CMK (cell line): ENCODE measurements at places on chromosomes 7 and 10.

GRCh38 chr10:70729763-70730357 lies 55.3 kb downstream of the TBATA start:
- no peak for DNase-seq

- no peak for DNase-seq
Measured at GRCh38 chr7:114107522-114107921, 188.7 kb upstream of the PPP1R3A start.

GRCh38 chr10:91617072-91617609 lies 15.7 kb downstream of the PPP1R3C start:
- no peak for DNase-seq

GRCh38 chr7:148148456-148148855 lies 442.1 kb upstream of the C7orf33 start:
- no peak for DNase-seq

GRCh38 chr10:110413903-110414547 lies 83.7 kb upstream of the DUSP5 start:
- DNase-seq, result no peak

GRCh38 chr7:44625526-44626471 lies 19.4 kb downstream of the OGDH start:
- DNase-seq, result no peak

GRCh38 chr7:115844857-115845256 lies 185.7 kb downstream of the TFEC start:
- no peak for DNase-seq

DNA sequence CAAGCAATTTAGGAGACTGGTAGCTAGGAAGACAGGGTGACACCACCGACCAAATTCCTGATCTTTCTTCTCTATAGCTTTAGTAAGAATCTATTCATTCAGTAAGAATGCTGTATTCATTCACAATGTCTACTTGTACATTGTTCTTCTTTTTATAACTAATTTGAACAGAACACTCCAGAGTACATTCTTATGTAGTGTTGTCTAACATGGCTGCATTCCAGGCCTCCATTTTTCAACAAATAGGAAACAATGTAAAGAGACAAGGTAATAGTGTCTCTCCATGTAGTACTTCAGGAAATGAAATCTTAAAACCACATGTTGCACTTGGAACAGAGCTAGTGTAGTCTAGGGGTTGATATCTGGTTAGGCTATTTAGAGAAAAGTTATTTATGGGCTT lies 1.8 kb downstream of the VCL start:
- DNase-seq, result no peak

DNA sequence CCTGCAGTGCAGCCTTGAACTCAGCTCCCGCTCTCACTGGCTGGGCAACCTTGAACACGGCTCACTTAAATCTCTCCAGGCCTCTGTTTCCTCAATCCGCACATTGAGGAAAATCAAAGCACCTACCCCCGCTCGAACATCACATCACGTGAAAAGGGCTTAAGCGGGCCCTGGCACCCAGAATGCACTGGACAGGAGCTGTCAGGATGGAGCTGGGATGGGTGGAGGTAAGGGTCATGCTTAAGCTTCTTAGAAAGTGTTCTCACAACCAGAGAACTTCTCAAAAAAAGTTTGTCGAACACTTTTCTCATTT lies 55.7 kb upstream of the MGMT start:
- no peak for DNase-seq

- no peak for DNase-seq
Measured at GRCh38 chr10:110167149-110167548, 40.3 kb upstream of the MXI1 start.

DNA sequence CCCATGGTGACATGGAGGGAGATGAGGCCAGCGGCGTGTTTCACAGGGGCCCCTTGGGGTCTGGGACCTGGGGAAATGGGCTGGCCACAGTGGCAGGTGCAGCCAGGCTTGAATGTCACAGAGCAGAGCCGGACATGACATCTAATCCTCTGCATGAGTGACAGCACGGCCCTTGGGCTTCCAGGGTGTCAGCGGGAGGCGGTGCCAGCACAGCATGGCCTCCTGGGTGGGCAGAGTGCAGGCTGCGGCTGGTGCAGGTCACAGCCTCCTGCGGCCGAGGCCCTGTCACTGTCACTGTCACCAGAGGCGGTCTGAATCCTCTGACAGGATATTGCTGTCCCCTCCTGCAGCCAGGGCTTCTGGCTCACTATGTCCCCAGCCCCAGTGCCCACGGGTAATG lies 18.2 kb downstream of the BHLHA15 start:
- DNase-seq, result no peak

- no peak for DNase-seq
Measured at GRCh38 chr7:127587663-127588018, 570 bp upstream of the ARF5 start.

- no peak for DNase-seq
Measured at GRCh38 chr7:139582130-139582650, 58.7 kb downstream of the CLEC2L start.

- DNase-seq, result no peak
Measured at GRCh38 chr10:78435484-78436221, 402.0 kb downstream of the RPS24 start.

- DNase-seq, result no peak
Measured at GRCh38 chr7:101554584-101555268, 74.4 kb downstream of the MYL10 start.

DNA sequence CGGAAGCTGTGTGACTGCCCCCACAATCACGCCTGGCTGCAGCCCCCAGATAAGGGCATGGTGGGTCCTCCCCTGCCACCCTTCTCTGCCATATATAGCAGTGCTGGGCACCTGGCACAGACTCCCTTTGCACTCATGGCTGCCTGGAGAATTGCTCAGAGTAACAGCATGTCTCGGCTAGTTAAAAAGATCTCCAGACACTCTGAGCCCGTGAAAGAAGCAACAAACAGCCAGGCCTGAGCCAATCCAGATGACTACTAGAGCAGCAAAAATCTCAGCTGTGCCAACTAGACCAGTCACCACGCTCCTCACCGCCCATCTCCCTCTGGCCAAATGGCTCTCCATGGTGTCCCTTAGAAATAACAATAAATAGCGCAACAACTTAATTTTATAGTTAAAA lies 71.3 kb downstream of the PARD3 start:
- DNase-seq, result no peak

GRCh38 chr10:97708976-97709946 lies 4.3 kb upstream of the MARVELD1 start:
- DNase-seq, result no peak

GRCh38 chr10:79047584-79047874 lies 21.2 kb upstream of the ZMIZ1 start:
- no peak for DNase-seq

DNA sequence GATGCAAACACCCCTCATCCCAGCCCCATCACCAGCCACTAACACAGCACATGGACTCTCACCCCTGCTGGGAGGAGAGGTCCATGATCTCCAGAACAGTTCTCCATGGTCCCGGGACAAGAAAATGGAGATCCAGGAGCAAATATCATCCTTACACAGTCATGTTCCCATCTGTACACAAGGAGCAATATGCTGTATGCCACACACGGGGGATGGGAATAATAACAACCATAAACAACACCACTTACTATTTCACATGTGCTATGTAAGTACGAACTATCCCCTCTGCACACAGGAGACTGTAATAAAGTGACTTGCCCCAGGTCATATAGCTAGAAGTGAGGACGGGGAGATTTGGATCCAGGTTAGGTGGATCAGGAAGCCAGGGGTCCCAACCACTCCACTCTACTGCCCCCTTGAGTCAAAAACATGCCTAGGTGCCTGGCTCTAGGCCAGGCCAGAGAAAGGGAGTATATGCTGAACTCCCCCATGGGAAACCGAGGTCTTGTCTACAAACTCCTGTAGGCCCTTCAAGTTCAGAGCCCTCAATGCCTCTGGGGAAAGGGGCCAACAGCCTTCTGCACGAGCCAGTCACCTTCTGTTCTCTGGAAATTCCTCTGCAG lies 34.1 kb downstream of the LRRC20 start:
- DNase-seq, result no peak
